ENCODE measurements at places on chromosomes 3 and 15.

- DNase-seq = no peak
Measured at GRCh38 chr3:14162178-14162577, 16.2 kb downstream of the XPC start.

- no peak for DNase-seq
Measured at GRCh38 chr3:51283421-51283820, 101.7 kb upstream of the MANF start.

DNA sequence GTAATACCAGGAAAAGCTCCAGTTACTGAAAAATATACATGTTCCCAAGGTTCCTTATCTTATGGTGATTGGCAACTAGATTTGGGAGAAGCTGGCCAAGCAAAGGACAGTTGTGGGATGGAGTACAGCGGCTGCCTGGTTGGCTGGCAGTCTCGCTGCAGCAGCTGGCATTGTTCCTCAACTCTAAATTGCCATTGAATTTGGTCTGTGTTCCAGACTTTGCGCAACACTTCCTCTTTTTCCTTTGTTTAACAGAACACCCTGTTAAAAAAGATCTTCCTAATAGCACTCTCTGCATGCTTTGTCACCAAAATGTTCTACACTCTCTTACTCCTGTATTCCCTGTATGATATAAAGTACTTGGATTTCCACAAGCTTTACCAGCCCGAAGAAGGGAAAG, 420.6 kb upstream of the RBMS3 start:
- no peak for DNase-seq

- DNase-seq = no peak
Measured at GRCh38 chr3:51198477-51198876, 186.6 kb upstream of the MANF start.

- DNase-seq = peak; percentile 15
Measured at GRCh38 chr15:85504749-85505676, 124.6 kb downstream of the AKAP13 start.

DNA sequence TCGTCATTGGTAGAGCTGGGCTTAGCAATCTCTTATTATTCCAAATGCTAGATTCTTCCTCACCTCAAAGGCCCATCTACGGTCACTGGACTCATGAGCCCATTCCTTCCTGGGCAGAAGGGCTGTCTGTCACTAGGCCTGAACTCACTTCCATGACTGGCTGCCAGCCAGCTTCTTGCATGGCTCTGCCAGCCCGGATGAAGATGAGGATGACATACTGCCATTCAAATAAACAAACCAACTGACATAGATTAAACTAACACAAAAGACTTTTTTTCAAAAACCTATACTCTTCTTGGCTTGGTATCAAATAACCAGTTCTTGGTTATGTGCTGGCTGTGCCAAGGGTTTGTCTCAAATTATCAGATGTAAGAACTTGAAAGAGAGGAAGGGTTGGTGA, 23.8 kb downstream of the ISL2 start:
- DNase-seq = no peak

GRCh38 chr3:54836871-54837270, 91.0 kb downstream of the LRTM1 start:
- DNase-seq = no peak

DNA sequence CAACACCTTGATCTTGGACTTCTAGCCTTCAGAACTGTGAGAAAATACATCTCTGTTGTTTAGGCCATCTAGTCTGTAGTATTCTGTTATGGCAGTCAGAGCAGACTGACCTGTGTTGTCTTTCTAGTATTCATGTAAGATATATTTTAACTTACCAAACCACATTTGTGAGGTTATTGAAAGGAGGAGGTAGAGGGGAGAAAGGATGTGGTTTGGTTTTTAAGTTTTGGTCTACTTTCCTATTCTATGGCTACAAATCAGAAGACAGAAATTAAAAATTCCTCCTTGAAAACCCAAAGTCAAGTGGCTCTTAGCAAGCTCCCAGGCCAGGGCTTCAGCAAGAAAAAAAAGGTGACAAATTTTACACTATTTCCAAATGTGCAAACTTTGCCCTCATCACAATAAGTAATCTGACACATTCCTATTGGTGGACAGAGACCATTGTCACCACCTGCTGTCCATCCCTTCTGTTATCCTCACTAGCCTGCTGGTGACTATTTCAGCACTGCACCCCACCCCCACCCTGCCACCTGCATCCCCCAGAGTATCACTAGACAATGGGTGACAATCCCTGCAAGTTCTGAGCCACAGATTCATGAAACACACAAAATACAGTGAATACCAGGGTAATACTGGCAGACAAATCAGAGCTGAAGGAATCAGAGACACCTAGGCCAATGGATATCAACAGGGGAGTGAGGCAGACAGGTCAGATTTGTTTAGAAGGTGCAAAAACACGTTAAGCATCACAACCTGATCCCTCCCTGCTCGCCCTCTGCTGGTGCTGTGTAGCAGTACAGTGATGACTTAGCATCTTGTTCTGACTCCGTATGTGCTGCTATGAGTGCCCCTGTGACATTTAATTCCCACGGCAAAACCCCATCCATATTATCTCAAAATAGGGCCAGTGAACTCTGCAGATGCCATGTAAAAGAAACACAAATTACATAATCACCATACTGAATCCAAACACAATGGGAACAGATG, 79.0 kb upstream of the DCLK3 start:
- no peak for DNase-seq

GRCh38 chr3:86563400-86563970, 427.5 kb downstream of the VGLL3 start:
- DNase-seq = no peak

- DNase-seq = no peak
Measured at GRCh38 chr15:64111679-64112050, 15.9 kb downstream of the SNX1 start.

DNA sequence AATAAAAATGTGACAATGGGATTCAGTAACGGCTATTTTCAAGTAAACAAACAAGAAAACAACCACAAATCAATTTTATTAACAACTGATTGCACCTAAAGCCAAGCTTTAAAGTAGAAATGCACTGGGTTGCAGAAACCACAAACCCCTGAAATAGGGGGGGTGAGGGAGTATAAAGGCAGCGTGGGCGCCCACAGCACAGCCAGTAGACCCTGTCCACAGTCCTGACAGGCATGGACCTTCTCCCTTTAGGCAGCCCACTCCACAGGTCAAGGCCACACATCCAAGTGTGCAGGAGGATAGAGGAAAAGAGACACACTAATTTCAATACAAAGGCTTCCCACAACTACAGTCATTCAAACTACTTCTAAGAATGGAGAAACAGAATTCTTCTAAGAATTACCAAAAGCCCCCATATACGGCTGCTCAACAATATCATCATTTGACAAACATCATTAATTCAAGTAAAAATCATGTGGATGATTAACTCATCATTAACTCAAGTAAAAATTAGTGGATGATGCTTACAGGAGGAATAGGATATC, 48.7 kb downstream of the CHSY1 start:
- DNase-seq = no peak

DNA sequence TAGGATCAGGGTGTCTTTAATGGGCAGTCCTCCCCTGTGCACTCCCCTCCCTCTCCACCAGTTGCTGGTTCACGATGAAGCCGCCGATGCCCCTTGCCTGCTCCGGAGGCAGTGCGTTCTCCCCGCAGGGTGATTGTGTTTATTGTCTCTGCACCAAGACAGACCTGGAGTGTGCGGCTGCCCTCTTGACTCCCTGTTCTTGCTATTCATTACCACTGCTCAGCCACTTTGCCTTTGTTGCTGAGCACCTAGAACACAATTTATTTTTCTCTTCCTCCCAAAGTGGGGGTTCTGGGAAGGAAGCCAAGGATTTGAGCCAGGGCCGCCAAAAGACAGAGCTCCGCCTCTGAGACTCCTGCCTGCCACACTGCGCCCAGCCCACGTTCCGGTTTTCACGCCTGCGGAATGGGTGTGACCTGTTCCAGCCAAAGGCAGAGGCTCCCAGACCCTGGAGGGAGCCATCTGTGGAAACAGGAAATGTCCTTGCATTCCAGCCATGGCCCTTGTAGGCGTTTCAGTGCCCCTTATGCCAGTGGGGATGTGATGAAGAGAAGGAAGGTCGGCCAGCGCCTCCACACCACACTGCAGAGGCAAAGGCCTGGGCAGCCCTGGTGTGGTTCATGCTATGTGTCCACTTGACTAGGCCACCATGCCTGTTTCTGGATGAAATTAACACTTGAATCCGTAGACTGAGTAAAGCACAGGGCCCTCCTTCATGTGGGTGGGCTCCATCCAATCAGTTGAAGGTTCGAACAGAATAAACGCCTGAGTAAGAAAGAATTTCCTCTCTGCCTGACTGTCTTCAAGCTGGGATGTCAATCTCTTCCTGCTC, 85.8 kb downstream of the HMG20A start:
- DNase-seq = no peak

GRCh38 chr3:161401389-161401788, 30.1 kb upstream of the SPTSSB start:
- no peak for DNase-seq

GRCh38 chr3:70607469-70607868, 295.0 kb upstream of the MDFIC2 start:
- no peak for DNase-seq

DNA sequence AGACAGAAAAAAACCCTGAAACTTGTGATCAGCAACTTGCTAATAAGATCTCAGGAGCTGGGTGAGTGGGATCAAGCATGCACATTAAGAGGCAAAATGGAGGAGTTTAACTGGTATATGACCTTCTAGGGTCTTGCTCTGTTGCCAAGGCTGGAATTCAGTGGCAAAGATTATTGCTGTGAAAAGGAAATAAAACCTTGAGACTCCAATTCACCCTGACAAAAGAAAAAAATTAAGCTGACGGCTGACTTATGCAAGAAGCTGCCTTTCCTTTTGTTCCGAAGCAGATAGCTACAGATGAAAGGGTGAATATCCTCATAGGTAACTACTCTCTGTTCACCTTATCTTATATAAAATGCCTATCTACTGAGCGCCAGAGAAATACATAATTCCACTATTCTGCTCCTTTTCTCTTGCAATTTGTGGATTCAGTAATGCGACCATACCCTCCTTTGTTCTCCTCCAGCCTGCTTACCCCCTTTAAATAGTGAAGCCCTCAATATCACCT, 68.9 kb downstream of the HERC1 start:
- DNase-seq = no peak

DNA sequence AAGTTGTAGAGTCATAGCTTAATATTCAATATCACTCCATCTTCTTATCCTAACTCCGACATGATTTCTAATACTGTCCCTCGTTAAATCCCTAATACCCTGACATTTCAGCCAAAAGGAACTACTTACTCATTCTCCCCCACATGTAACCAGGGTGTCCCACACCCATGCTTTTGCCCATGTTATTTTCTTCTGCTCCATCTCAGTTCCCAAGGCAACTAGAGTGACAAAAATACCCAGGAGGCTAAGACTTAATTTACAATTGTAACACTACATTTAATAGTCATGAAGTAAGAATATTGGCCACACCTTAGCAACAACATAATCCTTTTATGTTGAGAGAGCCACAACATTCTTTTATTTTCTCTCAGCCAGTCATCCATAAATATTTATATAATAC, 248.5 kb upstream of the TGFBR2 start:
- DNase-seq = no peak

GRCh38 chr3:186502138-186502948, 41.8 kb downstream of the CRYGS start:
- no peak for DNase-seq

DNA sequence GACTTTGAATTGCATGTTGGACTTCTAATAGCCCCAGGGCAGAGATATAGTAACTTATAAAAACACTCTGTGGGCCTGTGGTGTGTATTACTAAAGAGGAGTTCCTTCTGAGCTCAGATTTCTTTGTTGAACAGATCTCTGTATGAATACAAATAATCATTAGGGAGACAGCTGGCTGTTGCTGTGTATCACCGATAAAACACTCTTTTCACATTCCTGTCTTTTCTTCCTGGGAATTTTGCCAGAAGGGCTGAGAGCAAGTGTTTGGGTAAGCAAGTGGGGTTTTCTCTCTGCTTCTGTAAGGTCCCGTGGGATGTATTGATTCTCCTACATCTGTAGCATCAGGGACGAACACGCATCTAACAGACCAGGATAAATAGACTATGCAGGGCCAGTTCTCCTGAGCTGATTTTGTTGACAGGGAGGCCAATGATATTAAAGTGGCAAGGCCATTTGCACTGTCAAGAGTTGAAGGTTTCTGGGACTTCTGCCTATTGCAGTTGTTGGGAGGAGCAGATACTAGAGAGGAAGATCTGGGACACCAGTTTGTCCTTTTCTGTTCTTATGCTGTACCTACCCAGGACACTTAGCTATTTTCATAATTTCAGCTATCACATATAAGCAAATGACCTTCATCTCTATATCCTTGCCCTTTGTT, 225.9 kb upstream of the CD96 start:
- no peak for DNase-seq

DNA sequence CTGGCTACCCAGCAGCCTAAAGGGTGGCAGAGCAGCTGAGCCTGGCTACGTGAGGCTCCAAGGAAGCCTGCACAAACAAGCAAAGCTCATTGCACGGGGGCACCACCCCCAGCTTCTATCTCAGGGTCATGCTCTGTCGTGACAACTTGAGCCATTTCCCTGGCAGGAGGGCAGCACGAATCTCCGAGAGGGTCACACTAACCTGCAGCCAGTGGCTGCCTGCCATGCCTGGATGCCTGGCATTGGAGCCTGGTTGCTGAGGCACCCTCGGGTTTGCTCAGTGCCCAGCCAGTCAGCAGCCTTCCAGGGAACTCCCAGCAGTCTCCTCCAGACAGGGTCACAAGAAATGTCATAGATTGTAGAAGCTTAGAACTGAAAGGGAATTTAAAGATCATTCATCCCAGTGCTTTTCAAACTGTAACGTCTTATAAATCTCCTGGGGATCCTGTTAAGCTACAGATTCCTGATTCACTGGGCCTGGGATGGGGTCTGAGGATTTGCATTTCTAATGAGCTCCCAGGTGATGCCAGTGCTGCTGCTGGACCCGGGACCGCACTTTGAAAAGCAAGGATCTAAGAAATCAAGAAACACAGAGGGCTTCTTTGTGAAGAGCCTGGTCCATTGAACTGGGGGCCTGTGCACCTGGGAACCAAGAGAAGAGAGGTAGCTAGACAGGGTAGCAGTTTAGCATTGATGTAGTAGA, 48.4 kb downstream of the TMEM266 start:
- no peak for DNase-seq

DNA sequence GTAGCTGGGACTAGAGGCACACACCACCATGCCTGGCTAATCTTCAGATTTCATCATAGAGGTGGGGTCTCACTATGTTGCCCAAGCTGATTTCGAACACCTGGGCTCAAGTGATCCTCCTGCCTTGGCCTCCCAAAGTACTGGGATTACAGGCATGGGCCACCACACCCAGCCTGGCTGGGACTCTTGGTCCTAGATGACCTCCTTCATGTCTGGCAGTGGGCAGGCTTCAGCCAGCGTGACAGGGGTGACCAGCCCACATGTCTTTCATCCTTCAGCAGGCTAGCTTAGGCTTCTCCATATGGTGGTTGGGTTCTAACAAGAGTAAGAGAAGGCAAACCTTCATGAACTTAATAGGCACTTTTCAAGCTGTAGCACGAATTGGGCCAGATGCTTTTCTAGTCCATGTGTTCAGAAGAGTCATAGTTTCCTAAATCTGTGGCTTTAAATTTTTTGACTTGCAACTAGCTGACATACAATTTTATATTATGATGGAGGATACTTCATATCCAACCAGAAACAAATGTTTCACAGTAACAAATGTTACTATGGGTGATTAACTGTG, 7.6 kb downstream of the GPD1L start:
- DNase-seq = no peak

All from activated naive CD8-positive, alpha-beta T cell treated with anti-CD3 and anti-CD28 coated beads, Interleukin-2, amount 50 U/mL, for 16 hours (primary cell).